ENCODE measurements at places on chromosomes 4 and X.

DNA sequence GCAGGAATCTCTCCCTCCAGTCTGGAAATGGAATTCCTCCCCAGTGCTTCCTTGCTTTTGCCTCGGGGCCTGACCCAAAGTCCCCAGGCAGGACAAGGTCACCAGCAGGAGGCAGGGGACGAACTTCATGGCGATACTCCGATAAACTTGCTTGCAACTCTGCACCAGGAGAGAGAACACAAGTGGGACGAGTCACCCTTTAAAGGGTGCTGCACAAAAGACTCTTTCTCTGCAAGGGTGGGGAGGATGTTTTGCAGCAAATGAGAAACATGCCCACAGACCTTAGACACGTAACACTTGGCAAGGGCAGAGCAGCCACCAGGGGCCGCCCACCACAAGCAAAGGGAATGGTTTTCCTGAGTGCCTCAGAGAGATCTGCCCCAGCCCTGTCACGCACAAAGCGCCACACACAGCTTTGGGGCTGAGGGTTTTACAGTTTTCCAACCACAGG lies at the start of gene FGFBP2:
FGFBP2 (minus strand) TSS at position 175 of the 451 bp plus-strand sequence; CDS start at position 129, 46 bp downstream.
- DNase-seq, result no peak

DNA sequence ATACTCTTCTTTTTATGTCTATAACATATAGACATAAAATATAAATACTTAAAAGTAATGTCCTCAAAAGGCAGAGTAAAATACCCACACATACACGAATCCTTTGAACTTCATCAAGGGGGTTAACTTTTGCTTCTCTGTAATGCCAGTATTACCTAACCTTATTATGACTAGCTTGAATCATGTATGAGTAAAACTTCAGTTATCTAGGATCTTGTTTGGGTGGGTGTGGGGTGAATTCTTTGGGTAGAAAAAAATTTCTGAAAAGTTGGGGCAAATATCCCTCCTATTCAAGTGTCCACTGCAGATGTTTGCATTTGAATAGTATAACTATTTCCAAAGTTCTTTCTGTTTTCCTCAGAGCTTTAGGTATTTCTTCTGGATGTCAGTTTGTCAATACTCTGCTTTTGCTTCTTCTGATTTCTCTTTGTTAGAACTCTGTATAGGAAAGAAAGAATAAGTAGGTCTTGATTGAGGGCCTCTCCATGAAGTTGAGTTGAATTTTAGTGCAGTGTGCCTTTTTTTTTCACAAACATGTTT lies 173.8 kb downstream of the ADGRL3 start:
- DNase-seq, result no peak

- no peak for DNase-seq
These were observed 4.5 kb downstream of the MED28 start for GRCh38 chr4:17618926-17619325.

- DNase-seq, result no peak
These were observed 32.6 kb downstream of the ABHD18 start for GRCh38 chr4:127997534-127998388.

DNA sequence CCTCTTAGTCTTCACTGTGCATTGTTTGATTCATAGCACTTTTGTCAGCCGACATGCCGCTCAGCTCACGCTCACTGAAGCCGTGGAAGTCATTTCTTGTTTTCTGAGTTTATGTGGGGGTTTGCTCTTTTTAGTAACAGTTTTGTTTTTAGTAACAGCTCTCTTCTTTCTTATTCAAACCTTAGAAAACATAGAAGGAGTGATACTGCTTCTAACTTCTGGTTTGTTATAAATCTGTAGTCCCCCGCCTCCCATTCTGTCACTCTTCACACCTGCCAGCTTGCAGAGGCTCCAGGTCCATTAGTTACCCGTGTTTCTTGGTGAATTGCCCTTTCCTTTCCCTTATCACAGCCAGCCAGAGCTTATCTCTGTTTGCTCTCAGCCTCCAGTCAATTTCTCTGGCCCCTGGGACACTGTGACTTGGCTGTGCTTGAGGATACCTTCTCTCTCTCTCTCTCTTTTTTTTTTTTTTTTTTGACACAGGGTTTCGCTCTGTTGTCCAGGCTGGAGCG lies 50.5 kb downstream of the GRK4 start:
- DNase-seq, result no peak

Measured in NCI-H1694 (cell line).